ENCODE measurements at places on chromosomes 11 and 22.
A peak's percentile ranks its signal among the peaks of the same experiment; 100 is the strongest.

- no peak for DNase-seq
Measured at GRCh38 chr11:10862446-10862845, 4.6 kb upstream of the ZBED5 start.

DNA sequence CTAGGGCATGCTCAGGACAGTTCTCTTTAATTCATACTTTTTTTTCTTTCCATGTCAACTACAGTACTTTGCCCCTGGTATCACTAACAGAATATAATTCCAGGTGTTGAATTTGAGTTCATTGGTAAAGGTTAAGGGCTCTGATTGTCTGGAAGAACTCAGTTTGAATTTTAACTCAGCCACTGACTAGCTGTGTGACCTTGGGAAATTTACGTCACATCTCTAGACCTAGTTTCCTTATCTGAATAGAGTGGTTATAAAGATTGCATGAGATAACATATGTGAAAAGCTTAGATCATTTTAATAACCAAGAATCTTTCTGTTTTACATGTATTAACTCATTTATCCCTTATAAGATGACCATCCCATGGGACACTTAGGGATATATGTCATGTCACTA is 15.8 kb upstream of the ZC3H12C start:
- DNase-seq: no peak

DNA sequence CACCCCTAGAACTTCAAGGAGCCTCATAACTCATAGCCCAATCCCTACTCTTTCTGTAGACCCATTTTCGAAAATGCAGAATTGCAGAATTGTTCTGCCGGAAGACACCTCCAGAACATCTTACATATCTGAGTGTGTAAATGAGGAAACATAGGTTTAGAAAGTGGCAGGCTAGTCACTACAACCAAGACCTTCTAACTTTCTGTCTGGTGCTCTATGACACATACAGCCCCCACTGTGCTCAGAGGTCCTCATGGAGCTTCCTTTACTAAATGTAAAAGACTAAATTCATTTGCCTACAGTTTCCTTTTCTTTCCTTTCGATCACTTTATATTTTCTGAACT is 132.1 kb upstream of the DDI1 start:
- peak; percentile 21 for DNase-seq

DNA sequence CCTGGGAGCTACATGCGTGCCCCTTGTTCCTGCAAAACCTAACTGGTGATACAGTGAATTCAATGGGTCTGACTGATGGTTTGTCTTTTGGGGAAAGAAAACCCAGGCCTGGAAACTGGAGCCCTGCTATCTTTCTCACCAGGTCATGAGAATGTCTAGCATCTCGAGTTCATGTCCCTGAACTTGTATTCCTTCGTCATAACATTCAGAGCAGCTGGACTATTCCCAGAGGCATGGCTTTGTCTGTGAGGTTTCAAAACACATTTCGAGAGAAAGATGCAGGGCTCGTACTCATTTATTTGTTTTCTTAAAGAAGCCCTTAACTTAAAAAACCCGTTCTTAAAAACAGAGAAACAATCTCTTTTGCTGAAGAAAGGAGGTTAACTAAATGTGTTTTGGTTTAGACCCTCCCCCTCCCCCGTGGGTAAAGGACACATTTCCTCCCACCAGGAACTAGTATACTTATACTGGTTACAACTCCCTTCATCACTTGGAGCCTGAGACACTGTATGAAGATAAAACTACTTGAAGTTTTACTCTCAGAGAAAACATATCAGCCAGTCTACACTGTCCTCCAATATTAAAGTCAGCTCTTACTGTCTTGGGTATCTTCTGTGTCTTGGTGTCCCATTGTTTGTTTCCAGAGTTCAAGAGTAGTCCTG is 43.2 kb downstream of the ME3 start:
- no peak for DNase-seq

DNA sequence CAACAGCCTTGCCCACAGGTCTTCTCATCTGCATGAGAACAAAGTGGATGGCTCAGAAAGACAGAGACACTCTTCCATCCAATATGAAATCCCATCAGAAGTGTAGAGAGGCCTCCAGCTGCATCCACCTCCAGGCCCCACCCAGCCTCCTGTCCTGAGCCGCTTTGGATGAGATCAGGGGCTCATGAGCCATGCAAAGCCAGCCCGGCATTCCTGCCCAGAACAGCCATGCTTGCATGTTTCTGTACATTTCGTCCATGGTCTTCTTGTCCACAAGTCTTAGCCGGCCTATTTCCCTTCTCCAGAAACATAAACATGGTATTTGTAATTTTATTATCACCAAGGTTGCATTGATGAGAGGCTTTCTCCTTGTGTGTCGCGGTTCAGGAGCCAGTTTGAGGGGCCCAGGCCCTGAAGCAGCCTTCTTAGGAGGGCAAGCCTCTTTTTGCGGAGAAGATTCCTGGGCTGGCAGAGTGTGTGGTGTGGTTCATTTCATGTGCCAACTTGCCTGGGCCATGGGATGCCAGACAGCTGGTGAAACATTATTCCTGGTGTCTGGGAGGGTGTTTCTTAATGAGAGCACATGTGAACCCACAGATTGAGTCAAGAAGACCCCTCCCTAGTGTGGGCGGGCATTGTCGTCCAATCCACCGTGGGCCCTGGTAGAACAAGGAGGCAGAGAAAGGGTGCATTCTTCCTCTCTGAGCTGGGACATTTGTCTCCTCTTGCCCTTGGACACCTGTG is 928.9 kb downstream of the TBC1D22A start:
- no peak for DNase-seq
